ENCODE measurements at places on chromosomes 1 and 21. TPM values are rescaled to one million over a fixed set of nuclear protein-coding genes. Genes with fewer than 3 reads are reported as not detected.

Gene CFHR1
- not detected for polyA plus RNA-seq

GRCh38 chr1:37038227-37039093 is 4.1 kb upstream of the GRIK3 start:
- DNase-seq: no peak

DNA sequence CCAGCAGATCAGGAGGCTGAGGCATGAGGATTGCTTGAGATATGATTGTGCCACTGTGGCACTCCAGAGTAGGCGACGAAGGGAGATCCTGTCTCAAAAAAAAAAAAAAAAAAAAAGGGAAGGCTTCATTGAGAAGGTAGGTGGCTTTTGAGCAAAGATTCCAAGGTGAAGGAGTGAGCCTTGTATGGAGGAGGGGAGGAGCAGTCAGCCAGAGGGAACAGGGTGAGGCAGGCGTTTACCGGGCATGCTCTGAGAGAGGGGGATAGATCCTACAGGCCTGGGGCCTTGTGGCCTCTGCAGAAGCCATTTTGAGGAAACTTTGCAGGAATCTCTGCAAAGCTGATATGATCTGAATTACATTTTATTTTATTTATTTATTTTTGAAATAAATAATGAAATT is 5.1 kb upstream of the HDAC1 start:
- DNase-seq: no peak

Gene SPATA46
- polyA plus RNA-seq: not detected

GRCh38 chr1:59076612-59077011 is 220.3 kb upstream of the FGGY start:
- no peak for DNase-seq

- DNase-seq: no peak
Observed at GRCh38 chr21:42666925-42667324, 13.5 kb downstream of the PDE9A start.

- peak; percentile 33 for DNase-seq
Observed at GRCh38 chr1:35558374-35559316, 1.0 kb downstream of the NCDN start.
